ENCODE measurements at places on chromosomes 6 and 20. TPM values are rescaled to one million over a fixed set of nuclear protein-coding genes. Genes with fewer than 3 reads are reported as not detected.

DNA sequence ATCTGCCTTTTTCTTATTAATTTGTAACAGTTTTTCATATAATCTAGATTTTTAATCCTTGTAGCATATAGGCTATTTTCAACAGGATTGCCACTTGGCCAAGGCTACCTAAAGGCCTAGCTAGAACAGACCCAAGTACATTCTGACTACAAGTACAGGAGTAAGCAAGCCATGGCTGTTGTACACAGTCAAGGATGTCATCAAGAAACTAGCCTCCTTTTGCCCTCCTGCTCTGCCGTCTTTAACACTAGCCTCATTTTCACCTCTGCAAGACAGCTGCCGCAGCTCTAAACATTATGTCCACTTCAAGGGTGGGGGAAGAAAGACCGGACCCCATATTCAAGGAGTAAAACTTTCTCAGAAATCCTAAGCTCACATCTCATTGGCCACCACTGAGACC lies 45.1 kb downstream of the EPB41L2 start:
- DNase-seq: no peak

Gene DNMT3B
- 0.34 TPM for total RNA-seq

Gene CLVS2
- not detected for total RNA-seq

Gene LY6G6F
- not detected for total RNA-seq

Measured in naive thymus-derived CD4-positive, alpha-beta T cell (primary cell).